A549 treated with CpdA at 1 μM for 4 hours (cell line): ENCODE measurements at places on chromosomes 13 and 19. TPM values are rescaled to one million over a fixed set of nuclear protein-coding genes. Genes with fewer than 3 reads are reported as not detected.

The ATP1A3 gene
- 3.5 to 5.1 TPM (median 4.9 TPM) in 5 replicates for total RNA-seq

The DAPK3 gene
- 47.6 to 56.3 TPM (median 52.9 TPM) in 5 replicates for total RNA-seq

The SIGLEC12 gene
- total RNA-seq: not detected in 5 replicates

The IGFL2 gene
- total RNA-seq: 0.20 to 1.2 TPM (median 0.83 TPM) in 5 replicates

The RTBDN gene
- total RNA-seq: 0.10 to 0.77 TPM (median 0.27 TPM) in 4 of 5 replicates, not detected in the other

The C19orf85 gene
- total RNA-seq: not detected in 5 replicates
